ENCODE measurements at places on chromosomes 7 and 10.

DNA sequence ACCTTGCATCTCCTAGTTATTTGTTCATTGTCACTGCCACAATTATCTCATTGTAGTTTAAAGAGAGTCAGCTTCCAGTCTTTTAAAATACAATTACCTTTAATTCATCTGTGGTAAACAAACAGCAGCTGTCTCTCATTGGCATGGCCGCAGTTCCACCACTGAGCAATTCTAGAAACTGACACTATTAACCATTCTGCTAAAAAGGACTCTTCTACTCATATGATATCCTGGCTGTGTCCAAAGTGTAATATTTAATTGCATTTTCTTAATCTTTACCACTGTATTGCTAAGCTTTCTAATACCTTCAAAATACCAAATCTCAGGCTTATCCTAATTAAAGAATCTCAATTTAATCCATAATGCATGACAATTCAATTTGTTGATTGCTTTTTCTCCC lies 639.0 kb downstream of the AUTS2 start:
- DNase-seq, result no peak

DNA sequence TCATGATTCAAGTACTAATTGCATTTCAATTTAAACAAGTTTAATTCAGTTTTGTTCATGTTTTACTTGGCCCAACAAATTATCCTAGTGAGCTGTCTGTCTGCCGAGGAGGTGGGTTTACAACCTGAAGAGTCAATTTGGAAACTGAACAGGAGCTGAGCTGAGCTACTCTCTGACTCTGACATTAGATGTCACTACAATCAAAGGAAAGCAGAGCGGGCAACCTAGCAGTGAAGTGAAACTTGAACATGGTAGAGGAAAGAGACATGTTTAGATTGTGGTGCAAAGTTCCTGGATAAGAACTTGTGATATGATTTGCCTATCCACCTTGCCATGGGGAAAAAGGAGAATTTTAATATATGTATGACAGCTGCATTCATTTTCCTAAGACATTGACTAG lies 9.6 kb upstream of the AGR3 start:
- peak; percentile 51 for DNase-seq

DNA sequence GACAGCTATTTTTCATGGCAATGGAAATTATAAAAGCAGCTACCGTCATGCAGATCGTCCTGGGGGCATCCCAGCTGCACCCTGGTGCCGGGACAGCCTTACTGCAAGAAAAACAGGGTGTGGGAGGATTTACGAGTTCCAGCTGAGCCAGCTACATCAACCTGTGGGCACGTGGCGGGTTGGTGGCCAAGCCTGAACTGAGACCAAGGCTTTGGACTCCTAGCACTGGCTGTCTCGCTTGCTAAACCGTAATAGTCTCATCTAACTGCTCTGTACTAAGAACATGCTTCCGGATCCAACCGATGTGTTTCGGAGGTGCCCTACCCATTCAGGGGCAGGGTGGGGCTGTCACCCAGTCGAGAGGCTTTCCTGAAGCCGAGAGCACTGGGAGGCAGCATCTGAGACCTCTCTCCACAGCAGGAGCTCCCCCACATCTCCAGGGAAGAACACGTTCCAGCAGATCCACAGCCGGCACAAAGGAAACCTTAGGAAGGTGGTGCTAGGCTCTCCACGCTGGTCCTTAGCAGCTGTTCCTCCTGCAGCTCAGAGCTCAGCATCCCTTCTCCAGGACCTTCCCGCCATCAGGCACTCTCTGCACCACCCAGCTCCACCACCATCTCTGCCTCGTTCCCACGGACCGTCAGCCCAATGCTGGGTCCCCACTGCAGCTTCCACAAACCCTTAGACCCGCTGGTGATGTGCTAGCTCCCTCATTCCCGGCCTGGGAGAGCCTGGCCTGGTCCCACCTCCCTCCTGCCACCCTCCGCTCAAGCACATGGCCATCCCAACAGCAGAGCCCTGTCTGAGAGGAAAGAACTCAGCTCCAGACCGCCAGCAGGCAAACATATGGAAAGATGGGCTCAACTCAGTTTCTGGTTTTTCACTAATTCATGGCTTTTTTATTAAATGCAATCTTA lies 158.5 kb downstream of the PTPRN2 start:
- DNase-seq, result no peak

DNA sequence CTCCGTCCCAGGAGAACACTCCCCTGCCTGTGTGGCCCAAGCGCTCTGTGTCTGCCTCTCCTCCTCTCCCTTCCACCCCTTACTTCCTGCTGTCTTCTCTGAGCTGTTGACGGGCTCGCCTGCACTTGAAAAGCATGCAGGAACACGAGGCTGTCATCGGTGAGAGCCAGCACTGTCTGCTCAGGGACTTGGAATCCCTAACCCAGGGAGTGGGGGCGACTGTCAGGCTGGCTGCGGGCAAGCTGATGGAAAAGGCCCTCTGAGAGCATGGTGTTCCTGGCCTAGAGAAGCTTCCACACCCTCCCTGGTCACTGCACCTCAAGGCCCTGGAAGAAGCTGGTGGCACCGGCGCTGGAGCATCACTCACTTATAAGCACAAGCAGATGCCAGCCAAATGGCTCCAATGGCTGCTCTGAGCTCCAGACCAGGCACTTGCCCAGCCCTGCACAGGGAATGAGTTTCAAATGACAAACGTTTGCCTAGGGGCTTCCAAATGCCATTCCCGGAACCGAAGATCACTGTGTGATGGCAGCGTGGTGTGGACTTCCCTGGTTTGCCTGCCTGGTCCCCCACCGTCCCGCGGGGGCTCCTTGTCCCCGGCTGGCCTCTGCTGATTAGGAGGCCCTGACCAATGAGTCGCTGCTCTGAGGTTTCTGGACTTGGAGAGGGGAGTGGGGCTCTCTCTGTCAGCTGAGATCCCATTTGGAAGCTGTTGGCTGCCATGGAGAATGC lies 56.7 kb upstream of the EBF3 start:
- no peak for DNase-seq

DNA sequence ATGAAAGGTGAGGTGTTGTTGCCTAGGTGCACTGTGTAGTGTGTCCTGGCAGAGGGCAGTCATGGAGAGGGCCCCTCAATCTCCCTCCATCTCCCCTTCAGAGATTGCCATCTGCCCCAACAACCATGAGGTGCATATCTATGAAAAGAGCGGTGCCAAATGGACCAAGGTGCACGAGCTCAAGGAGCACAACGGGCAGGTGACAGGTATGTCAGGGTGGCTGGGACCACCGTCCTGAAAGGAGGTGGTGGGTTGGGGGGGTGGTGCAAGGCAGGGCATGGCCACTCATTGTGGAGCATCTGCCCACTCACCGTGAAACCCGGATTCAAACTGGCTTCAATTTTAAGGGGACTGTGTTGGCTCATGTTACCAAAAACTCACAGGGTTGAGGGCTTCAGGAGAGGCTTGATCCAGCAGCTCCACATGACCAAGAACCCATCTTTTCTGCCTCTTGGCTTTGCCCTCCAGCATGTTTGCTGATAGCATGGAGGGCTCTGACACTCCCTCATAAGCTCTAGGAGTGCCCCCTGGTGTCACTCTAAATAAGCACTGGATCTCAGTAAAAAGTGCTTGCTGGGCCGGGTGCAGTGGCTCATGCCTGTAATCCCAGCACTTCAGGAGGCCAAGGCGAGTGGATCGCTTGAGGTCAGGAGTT lies 12.2 kb downstream of the ARPC1B start:
- peak; percentile 89 for DNase-seq

DNA sequence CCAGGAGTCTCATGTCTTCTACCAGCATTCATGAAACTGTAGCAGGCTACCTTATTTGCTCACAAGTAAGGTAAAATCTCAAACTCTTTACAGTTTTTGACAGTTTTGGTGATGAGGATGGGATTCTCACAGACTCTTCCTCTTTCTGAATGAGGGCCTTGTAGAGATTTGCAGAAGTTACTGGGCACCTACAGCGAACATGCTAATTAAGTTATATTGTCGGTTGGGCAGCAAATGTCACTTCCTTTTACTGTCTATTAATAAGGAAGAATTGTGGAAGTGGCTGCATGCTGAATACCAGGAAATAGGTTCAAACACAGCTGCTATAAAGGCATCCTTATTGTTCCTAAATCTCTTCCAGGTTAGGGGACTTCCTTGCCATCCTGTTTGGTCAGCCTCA lies 189.6 kb downstream of the DNAJC1 start:
- DNase-seq, result no peak

DNA sequence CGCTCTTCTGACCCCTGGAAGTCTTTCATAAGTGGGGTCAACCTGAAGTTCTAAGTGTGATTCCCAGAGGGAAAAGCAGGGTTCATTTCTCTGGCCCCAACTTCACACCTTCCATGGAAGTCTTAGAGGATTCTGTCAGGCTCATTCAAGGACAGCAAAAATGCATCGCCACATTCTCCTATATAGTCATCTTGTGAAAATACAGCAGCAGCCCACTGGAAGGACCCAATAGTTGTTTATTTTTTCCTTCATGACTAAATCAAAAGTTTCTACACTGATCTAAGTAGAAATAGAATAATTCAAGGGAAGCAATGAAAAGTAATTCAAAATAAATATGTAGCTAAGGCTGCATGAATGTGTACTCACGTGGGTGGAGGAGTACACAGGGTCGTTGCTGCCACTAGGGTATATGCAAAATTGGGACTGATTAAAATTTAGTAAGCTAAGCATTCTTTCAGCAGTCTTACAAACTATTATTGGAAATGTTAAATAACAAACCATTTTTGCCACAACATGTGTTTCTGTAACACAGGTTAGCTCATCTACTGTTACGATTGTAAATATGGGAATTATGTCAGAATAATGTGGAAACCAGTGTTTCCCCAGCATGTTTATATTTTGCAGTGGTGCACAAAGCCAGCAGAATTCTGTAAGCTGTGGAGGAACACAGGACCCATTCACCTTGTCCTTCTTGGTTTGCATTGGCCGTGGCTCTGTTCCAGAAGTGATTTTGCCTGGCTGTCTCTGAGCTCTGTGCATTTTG lies 33.5 kb downstream of the EEPD1 start:
- DNase-seq, result no peak
